Stimulated activated CD4-positive, alpha-beta T cell treated with anti-CD3 and anti-CD28 coated beads, TNF-alpha, amount 100 ng/mL, for 48 hours (primary cell): ENCODE measurements at places on chromosomes 12 and 14.

GRCh38 chr14:97077253-97077653, 280.1 kb downstream of the VRK1 start:
- no peak for DNase-seq

GRCh38 chr14:54251356-54251755, 145.5 kb upstream of the CDKN3 start:
- DNase-seq, result no peak

DNA sequence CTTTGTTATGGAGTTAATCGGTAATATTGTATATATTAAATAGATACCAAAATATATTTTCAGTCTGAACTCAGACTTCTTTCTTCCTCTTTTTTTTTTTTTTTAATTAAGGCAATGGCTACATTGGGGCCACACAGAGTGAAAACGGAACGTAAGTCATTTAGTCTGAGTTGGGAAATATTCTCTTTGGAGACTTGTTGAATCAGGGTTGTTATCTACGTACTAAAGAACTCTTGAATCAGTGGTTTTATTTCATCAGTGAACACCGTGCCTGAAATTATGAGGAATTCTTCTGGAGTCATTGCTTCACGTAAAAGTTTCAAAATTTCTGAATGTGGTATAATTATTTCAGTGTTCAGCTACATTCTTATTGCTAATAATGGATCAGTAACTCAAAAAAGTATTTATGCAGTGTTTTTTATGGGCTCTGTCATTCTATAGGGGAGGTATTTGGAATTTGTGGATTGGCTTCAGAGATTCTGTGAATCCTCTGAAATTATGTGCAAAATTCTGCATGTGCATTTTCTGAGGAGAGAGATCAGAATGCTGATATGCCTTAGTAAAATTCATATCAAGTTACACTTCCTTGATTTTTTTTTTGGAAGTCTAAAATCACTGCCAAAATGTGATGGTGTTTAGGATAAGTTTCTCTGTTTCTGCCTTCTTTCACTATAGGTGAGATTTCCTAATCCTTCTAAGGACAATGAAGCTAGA, 39.6 kb downstream of the BRMS1L start:
- no peak for DNase-seq

DNA sequence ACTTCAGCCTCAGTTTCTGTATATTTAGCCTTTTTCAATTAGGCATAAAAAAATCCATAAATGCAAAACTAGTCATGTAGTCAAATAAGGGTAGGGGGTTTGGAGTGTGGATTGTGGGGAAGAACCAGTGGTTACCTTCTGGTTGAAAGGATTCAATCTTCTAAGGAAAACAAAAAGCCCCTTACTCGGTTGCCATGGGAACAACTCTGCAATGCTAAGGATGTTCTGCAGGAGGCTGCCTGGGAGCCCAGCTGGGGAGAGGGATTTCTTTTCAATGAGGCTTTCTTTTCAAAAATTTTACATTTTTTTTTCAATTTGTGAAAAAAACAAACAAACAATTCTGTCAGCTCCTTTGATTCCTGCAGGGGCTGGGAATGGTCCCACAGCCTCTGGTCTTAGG, 67.2 kb downstream of the SLC8A3 start:
- DNase-seq, result no peak

DNA sequence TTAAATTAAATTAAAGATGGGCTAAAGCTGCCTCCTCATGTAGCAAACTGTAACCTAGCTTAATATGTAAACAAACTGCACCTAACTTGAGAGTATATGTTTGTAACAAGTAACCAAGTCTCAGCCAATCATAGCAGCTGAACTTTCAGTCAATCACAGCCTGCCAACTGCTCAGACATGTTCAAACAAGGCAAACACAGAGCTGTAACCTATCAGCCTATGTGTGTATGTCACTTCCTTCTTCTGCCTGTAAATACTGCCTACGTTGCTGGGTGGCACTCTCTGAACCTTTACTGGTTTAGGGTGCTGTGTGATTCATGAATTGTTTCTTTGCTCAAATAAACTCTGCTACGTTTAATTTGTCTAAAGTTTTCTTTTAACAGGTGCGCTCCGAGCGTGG, 2.9 kb downstream of the SERPINA6 start:
- DNase-seq, result no peak

DNA sequence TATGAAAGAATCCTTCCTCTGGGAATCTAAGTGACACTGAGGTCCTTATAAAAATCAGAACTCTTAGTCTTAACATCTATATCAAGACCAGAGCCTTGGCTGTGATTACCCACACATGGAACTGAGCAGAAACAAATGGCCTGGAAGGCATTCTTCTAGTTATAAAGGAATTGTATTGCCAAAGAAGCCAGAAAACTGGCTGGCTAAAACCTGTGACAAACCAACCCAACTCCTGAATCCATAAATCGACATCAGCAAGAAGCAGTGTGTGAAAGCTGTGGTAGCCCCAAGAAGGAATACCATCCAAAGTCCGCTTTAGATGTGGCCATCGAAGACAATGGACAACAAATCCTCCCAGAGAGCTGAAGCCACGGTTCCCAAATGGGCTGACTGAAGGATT, 97.9 kb upstream of the CCDC91 start:
- DNase-seq, result no peak

DNA sequence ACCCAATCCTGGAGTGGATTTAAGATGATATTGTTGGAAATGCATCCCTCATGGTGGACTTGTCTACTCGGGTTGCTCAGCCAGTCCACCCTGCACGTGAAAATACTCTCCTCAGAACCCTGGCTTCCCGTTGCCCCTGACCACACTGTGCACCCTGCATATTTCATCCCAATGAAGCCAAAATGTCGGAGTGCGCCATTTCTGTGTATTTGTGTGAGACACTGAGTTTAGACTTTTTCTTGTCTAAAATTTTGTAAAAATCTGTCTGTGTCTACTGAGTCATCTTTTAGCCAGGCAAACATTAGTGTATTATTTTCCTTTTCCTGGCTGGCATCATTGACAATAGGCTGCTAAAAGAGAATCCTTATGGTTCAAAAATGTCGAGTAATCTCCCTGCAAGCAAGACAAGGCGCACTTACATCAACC, 485 bp upstream of the PNMA1 start:
- DNase-seq, result no peak
